GM12864 (cell line): ENCODE measurements at places on chromosomes 4 and X.

GRCh38 chr4:54971474-54971950 lies 153.9 kb downstream of the KDR start:
- DNase-seq: no peak

DNA sequence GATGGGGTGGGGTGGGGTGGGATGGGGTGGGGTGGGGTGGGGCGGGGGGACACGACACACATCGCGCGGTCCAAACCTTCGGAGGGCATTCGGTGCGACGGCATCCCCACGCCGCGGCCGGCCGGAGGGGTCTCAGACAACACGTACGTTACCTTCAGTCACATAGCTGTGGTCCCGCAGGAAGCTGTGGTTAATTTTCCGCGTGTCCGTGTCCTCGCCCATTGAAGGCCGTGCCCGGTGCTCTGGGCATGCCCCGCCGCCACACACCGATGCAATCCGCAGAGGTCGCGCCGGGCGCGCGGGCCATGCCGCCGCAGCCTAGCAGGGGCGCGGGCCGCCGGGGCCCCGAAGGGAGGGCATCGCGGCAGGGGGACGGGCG lies 417 bp downstream of the PPP2R2C start:
- no peak for DNase-seq

DNA sequence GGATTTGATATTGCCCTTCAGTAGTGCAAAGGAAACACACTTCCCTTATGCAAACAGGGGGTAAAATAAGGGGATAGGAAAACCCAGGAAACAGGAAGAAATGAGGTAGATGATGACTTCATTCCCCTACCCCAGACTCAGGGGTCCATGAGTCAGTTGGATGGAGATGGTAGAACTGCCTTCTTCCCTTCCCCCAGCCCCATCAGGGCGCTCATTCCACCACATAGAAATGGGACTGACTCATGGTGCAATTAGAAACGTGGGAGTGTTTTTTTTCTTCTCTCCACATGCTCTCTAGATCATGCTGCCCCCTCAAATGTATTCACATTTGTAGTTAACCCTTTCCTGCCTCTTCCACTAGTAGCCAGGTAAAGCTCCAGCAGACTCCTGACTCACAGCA lies 23.1 kb upstream of the ARMCX2 start:
- DNase-seq: no peak

- no peak for DNase-seq
These were observed 23.3 kb upstream of the BBS12 start for GRCh38 chr4:122709236-122709635.

DNA sequence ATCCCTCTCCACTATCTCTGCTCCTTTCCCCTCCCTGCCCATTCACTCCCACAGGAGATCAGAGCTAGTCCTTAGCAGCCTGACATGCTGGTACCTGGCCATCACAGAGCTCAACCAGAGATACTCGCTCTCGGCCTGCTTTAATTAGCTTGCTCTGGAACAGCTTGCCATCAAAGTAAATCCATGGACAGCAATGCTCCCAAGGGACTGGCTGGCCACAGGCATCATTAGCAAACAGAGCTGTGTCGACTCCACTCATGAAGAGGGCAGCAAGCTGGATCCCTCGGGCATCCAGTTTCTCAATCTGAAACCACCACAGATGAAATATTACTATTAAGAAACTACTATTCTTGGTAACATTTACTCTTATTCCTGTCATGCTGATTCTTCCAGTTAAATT lies 43.4 kb upstream of the PHF8 start:
- DNase-seq: no peak

- no peak for DNase-seq
These were observed 1703.7 kb upstream of the AGA start for GRCh38 chr4:179145746-179146525.

DNA sequence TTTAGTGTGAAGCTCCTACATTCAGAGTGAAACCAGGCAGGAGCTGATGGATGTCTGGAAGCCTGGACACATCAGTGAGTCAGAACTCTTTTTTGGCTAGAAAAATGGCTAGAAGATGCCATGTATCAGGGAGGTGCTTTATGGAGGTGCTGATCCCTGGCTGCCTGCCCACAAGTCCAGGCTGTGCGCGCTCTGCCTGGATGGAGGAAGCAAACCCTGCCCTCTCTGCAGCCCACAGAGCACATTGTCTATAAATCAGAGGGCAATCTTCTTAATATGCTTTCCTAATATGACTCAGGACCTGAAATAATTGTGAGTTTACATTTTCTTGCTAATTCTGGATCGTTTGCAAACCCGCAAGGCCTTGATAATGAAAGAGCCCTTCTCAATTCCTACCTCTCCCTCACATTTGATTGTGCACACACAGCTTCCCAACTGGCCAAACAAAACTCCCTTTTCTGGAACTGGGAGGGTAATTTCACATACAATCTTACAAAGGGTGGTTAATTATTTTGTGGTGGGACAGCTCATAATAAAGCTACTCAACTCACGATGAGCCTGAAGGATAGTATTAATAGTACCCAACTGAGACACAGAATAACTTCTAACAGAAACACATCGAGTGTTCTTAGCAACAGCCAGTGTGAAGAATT lies 11.7 kb downstream of the MFAP3L start:
- DNase-seq: no peak

DNA sequence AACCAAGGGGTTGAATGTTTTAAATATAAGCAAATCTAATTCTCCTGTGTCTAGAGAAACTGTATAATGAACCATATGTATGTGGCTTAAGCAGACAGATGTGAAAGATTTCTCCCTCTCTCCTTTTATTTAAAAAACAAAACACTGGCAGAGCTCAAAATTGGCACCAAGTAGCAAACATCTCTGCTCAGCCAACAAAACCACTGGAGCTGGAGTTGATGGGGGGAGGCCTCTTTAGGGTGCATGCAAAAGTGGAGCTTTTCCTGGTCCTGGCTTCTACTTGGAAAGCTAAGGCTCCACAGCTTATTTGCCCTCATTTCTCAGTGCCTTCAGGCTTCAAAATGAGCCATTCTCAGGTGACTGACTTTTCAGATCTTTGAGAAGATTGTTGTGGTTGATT lies 95.6 kb downstream of the REPS2 start:
- no peak for DNase-seq

GRCh38 chrX:13046141-13046855 lies 1.9 kb upstream of the FAM9C start:
- DNase-seq: no peak

GRCh38 chr4:8708401-8709021 lies 115.9 kb downstream of the CPZ start:
- no peak for DNase-seq

DNA sequence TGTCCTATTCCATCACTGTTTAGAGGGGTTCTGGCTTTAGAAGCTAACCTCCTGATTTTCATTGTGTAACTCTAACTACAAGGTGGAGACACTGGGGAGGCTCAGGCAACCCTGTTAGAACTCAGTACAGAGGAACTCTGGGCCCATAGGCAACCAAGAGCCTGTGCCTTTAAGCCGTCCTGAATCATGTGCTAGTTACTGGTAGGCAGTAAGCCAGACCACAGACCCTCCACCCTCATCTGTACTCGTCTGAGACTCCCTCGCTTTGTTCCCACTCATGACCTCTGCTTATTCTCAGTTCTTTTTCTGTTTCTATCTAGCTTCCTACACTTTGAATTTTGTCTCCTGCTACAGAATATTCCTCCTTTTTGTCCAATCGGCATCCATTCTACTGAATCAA lies 31.4 kb downstream of the TBC1D1 start:
- DNase-seq: no peak

- DNase-seq: no peak
These were observed 156.6 kb upstream of the CASK start for GRCh38 chrX:42079968-42080367.

- no peak for DNase-seq
These were observed 581.4 kb upstream of the DIPK2B start for GRCh38 chrX:45781901-45782553.

- DNase-seq: no peak
These were observed 161.6 kb upstream of the PRDX4 start for GRCh38 chrX:23505531-23506303.

GRCh38 chrX:12814420-12814819 lies 23.2 kb downstream of the PRPS2 start:
- DNase-seq: peak; percentile 45

- DNase-seq: no peak
These were observed 29.1 kb downstream of the ARHGEF9 start for GRCh38 chrX:63755892-63756291.

- no peak for DNase-seq
These were observed 55.5 kb upstream of the ADGRG2 start for GRCh38 chrX:19177721-19178120.

DNA sequence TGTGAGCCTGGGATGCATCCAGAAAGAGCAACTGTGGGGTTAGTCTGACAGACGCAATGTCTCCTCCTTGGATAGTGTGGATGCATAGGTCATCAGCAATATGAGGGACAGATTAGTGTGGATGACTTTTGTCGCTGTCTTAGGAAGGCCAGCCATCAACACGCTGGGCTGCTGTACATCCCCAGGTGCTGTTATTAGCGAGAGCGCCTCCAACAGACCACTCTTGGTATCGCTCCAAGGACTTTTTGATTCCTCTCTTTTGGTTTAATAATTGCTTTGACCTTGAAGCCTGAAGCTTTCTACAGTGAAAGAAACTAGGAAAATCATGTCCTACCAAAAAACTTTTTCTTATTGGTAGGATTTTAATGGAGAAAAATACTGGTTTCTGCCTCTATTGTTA lies 76.7 kb downstream of the TMEM131L start:
- DNase-seq: no peak

GRCh38 chr4:141643557-141643956 lies 7.2 kb downstream of the IL15 start:
- DNase-seq: no peak

DNA sequence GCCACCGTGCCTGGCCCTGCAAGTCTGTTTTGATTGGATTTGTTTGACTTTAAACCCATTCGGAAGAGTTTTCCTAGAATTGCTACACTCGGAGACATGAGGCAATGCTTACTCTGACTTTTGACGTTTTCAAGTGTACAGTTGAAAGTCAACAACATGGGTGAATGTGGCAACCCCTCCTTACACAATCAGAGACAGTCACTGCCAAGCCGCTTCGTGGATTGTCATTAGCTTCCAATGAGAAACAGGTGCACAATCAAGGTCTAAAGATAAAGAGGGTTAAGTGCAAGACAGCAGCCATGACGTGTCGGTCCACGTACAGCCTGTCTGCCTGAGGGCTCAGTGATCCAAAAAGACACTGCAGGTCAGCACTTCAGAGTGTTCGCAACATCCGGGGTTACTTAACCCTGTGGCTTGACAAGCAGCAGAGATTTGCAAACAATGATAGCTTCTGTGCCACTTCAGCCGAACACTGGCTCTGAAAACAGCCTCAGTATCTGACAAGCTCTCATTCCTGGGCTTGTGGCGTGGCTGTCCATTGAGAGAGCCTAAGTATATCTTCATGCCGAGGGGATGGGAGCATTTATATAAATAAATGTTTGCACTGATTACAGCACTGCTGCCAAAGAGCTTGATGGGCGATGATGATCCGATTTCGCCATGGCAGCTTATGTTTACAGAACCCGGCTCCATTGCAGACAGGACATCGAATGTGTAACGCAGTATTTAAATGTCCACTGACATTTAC lies 180.0 kb downstream of the DHRSX start:
- no peak for DNase-seq

- DNase-seq: no peak
These were observed 86.7 kb upstream of the PAK3 start for GRCh38 chrX:111009256-111009655.

DNA sequence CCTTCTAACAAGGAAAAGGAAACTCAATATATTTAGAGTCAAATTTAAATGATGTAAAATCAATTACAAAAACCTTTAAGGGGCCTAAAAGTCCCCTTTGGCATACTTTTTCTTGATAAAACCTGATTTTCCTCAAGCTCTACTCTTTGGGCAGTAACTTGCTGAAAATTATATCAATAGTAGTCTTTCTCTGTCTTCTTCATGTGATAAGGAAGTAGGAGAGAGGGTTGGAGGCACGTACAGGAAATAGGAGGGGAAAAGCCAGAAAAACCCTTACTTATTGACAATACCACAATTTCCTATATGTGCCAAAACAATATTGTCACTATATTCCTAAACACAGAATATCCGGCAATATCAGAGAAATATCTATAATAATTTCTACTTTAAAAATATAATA lies 9.6 kb downstream of the RHOH start:
- DNase-seq: no peak

DNA sequence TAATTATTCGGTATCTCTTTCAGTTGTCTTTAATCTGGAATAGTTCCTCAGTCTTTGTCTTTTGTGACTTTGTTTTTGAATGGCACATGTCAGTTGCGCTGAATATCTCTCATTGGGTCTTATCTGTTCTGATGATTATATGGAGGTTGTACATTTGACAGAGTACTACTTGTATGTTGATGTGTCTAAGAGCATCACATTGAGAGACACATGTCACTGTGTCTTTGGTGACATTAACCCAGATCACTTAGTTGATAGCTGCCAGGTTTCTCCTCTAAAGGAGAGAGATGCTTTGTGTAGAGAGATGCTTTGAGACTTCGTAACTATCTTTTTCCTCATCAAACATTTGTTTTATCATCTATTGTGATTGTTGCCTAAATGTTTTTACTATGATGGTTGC lies 92.1 kb downstream of the USP9X start:
- no peak for DNase-seq

DNA sequence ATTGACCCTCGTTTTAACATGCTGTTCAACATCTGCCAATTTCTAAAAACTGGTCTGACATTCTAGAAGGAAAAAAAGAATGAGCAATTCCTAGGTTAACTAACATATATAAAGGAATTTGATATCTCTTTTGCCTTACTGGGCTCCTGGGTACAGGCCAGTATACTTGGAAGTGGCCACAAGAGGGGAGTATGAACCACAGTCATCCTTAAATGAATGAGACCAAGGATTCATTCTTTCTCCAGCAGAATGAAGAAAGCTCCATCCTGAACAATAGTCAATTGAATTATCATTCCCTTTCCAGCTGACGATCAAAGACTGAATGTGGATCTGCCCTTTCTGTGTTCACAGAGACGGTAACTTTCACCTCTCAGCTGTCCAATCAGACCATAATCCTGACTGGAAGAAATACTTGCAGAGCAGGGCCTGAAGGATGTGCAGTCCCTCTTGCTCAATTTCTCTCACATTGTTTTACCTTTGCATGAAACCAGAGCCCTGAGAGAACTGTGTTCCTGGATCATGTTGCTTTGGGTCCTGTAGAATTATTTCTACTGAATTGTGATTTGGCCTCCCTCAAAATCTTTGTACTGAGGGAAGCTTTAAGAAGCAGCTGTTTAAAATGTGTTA lies 14.8 kb upstream of the SPARCL1 start:
- DNase-seq: no peak

DNA sequence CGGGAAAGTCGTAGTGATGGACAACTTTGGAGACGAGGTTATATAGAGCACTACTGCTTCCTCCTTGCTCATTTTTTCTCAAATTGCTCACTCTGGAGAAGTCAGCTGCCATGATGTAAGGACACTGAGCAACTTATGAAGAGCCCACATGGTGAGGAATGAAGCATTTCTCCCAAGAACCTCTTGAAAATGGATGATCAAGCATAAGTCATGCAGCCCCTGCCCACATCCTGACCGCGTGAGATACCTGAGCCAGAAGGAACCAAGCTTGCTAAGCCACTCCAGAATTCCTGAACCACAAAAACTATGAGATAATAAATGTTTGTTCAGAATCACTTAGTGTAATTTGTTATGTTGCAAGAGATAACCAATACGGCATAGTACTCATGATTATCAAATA lies 42.8 kb downstream of the PDE5A start:
- no peak for DNase-seq

- DNase-seq: no peak
These were observed 48.9 kb upstream of the PHF8 start for GRCh38 chrX:54093159-54093558.
